ENCODE measurements at places on chromosomes 7 and 10.
A peak's percentile ranks its signal among the peaks of the same experiment; 100 is the strongest.

DNA sequence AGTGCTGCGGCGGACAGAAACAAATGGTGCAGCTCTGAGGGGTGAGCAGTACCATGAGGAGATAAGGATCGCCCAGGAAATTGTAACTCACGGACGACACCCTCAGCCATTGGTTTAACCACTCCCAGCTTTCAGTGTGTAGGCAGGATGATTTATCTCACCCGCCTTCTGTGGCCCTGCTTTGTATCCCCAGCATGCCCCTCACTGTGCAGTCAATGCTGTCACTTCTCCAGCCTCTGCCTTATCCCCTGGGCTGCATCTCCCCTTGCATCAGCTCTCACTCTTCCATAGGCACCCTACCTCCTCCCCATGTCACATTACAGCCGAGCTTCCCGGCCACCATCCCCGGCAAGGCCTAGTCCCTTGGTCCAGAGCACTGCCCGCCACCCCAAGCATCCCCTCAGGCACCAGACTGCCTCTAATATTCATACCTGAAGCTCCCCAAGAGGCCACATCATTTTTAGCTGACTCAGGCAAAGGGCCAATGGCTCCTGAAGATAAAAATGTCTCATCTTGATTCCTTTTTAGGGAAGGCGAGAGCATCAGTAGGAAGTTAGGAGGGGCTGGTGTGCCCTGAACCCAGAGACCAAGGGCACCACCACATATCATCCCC is 77.1 kb downstream of the CARD11 start:
- DNase-seq = no peak

DNA sequence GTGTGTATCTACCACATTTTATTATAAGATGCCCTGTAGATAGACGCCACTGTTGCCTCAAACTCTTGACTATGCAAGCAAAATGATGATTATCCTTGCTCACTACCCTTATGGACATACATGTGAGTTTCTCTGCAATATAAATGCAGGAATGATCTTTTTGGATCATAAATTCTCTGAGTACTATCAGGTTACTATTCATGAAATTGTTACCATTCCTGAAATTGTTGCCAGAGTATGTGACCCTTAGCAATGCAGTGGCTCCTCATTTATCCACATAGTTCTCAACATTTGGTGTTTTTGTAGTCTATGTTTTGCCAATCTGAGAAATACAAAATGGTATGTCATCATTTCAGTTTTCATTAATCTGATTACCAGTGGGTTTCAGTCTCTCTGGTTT is 166.2 kb upstream of the FAM3C start:
- DNase-seq = no peak

- no peak for DNase-seq
Observed at GRCh38 chr10:21943633-21944265, 59.8 kb downstream of the DNAJC1 start.

- no peak for DNase-seq
Observed at GRCh38 chr10:66565999-66566398, 359.8 kb upstream of the LRRTM3 start.

GRCh38 chr7:17131060-17131345 is 167.4 kb upstream of the AHR start:
- no peak for DNase-seq

DNA sequence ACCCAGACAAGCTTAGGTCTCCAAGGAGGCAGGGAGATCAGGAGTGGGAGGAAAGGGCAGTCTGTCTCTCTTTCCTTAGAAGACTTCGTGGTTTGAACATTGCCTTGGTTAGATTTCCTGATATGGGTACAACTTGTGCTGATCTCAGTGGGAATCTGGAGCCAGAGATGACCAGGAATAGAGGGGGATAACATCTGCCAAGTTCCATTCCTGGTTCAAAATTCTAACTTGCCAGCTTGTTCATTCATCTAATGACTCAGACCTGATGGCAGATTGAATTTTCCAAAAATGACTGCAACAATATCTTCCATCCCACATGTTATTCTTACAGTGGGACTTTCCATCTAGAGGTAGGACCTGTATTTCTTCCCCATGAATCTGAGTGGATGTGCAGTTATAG is 394.3 kb upstream of the PODXL start:
- no peak for DNase-seq

GRCh38 chr10:95644901-95645300 is 11.6 kb downstream of the ALDH18A1 start:
- DNase-seq = no peak

GRCh38 chr7:150342121-150342408 is 636 bp upstream of the RARRES2 start:
- no peak for DNase-seq

DNA sequence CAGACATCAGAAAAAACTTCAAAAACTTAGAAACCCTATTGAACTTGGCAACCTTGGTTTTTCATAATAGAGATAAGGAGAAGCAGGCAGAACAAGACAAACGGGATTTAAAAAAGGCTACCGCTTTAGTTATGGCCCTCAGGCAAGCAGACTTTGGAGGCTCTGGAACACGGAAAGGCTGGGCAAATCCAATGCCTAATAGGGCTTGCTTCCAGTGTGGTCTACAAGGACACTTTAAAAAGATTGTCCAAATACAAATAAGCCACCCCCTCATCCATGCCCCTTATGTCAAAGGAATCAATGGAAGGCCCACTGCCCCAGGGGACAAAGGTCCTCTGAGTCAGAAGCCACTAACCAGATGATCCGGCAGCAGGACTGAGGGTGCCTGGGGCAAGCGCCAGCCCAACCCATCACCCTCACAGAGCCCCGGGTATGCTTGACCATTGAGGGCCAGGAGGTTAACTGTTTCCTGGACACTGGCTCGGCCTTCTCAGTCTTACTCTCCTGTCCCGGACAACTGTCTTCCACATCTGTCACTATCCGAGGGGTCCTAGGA is 115.3 kb downstream of the NRCAM start:
- DNase-seq = no peak

- peak; percentile 30 for DNase-seq
Observed at GRCh38 chr10:127117125-127117524, 79.3 kb downstream of the INSYN2A start.

- no peak for DNase-seq
Observed at GRCh38 chr7:98761225-98761624, 108.6 kb downstream of the TMEM130 start.

- DNase-seq = no peak
Observed at GRCh38 chr10:113521475-113521795, 31.4 kb upstream of the HABP2 start.

- no peak for DNase-seq
Observed at GRCh38 chr10:96863922-96864543, 31.9 kb downstream of the LCOR start.

GRCh38 chr10:132308587-132309470 is 1.1 kb upstream of the STK32C start:
- no peak for DNase-seq

GRCh38 chr7:2202901-2203765 is 29.6 kb downstream of the MAD1L1 start:
- DNase-seq = no peak

- peak; percentile 43 for DNase-seq
Observed at GRCh38 chr10:112955582-112956421, 5.8 kb downstream of the TCF7L2 start.

GRCh38 chr10:110395350-110396283 is 90.9 kb upstream of the SMNDC1 start:
- peak; percentile 63 for DNase-seq

- DNase-seq = no peak
Observed at GRCh38 chr7:110733221-110733620, 357.7 kb upstream of the LRRN3 start.

DNA sequence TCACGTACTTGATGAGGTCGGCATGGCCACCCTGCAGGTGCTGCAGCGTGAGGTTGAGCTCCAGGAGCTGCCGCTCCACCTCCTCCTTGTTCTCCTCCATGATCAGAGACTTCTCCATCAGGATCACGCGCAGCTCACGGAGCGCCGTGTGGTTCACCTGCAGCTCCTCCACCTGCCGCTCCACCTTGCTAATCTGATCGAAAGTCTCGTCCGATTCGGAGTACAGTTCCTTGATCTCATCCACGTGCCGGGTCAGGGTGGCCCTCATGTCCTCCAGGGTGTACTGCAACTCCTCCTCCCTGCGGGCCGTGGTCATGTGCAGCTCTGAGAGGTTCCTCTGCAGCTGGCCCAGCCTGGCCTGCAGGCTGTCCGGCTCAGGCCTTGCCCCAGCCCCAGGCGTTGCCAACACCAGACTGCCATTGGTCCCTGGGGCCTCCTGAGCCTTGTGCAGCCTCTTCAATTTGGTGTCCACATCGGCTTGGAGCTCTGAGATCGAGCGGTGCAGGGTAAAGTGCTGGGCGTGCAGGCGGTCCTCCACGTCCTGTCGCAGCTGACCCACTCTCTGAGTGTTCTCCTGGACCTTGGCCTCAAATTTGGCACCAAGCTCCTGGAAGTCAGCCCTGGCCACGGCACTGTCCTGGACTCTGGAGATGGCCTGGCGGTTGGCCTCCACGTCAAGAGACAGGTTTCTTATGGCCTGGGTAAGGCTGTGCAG is 13.9 kb downstream of the MMRN2 start:
- no peak for DNase-seq

DNA sequence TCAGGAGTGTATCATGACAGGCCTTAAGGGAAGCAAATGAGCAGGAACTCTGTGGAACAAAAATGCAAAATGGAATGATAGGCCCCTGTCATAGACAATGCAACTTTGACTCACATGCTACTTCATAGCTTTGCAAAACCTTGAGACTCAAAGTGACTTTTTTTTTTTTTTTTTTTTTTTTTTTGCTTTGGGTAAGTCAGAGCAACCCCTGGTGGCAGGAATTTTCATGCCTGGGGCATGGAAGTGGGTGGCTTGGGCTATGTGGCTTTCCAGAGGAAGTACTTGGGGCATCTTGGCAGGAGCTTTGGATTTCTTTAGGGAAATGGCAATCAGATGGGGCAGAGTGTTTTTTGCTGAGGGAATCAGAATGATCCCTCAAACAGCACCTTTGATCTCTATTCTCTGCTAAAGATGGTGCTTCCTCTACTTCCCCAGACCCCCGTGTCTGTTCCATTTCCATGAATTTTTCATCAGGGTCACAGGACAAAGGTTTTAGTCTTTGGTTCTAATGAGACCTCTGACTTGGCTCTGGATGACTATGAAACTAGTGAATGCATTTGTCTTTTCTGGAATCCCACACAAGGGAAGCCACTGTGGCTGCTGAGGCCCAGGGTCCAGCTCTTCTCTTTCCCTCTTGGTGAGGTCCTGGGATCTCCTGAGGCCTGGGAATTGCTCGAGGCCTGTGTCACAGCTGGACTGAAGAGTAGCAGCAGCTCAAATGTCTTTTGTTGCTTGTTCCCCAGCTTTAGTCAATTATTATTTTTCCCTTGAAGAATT is 62.8 kb downstream of the TACC2 start:
- DNase-seq = peak; percentile 47

GRCh38 chr10:131912620-131913019 is 11.8 kb downstream of the PPP2R2D start:
- no peak for DNase-seq

- DNase-seq = no peak
Observed at GRCh38 chr7:151178236-151178635, 8.8 kb downstream of the ASB10 start.

GRCh38 chr10:116744163-116744753 is 1.9 kb upstream of the HSPA12A start:
- DNase-seq = no peak

DNA sequence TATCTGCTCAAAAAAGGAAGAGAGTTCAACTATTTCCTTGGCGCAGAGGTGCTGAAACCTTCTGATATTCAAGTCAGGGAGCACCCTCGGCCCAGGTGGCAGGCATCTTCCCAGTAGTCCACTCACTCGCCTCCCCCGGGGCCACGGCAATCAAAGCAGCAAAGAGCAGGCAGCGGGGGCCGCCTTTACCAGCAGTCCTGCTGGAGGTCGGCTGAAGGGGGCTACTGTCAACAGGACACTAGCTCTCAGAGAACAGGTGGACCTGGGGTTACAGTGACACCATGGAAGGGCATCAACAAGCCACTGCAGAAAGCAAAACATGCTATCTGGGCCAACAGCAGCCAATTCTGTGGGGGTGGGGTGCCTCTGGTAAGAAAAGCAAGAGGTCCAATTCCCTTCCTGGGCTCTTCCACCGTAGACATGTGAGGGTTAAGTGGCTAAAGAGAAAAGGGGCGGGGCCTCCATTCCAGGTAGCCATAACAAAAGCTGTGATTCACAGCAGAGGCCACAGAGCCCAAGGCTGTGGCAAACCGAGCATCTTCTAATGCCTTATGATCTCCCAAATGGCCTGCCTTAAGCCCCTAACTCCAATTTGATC is 9.4 kb downstream of the FZD9 start:
- DNase-seq = no peak

GRCh38 chr7:135571834-135572233 is 14.1 kb downstream of the NUP205 start:
- no peak for DNase-seq

DNA sequence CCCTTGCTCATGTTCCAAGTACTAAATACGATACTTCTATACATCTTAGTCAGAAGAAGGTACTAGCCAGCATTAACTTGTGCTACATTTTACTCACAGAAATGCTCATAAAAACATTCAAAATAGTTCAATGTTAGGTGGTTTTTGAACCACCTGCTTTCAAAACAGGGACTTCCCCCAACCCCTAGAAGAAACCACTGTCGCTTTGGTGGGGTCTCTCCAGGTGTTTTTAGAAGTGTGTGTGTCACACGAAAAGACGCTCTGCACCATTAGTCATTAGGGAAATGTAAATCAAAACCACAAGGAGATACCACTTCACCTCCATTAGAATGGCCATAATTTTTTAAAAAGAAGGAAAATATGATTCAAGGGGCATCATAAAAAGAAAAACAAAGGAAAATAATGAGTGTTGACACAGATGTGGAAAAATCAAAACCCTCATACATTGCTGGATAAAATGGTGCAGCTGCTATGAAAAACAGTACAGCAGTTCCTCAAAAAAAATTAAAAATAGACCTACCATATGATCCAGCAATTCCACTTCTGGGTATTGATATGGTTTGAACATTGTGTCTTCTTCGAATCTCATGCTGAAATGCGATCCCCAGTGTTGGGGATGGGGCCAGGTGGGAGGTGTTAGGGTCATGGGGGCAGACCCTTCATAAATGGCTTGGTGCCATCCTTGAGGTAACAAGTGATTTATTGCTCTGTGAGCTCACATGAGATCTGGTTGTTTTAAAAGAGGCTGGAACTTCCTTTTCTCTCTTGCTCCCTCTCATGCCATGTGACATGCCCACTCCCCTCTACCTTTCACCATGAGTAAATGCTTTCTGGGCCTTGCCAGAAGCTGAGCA is 74.2 kb downstream of the MALSU1 start:
- no peak for DNase-seq

DNA sequence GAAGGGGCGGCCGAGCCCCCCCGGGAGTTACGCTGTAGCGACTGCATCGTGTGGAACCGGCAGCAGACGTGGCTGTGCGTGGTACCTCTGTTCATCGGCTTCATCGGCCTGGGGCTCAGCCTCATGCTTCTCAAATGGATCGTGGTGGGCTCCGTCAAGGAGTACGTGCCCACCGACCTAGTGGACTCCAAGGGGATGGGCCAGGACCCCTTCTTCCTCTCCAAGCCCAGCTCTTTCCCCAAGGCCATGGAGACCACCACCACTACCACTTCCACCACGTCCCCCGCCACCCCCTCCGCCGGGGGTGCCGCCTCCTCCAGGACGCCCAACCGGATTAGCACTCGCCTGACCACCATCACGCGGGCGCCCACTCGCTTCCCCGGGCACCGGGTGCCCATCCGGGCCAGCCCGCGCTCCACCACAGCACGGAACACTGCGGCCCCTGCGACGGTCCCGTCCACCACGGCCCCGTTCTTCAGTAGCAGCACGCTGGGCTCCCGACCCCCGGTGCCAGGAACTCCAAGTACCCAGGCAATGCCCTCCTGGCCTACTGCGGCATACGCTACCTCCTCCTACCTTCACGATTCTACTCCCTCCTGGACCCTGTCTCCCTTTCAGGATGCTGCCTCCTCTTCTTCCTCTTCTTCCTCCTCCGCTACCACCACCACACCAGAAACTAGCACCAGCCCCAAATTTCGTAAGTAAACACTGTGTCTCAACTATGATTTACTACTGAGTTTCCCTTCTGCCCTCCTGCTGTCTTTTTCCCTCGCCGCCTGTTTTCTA is 666 bp downstream of the NRG3 start:
- no peak for DNase-seq

All from fibroblast of the conjunctiva (primary cell).